K562 (cell line): ENCODE measurements at places on chromosomes 11 and 22.

DNA sequence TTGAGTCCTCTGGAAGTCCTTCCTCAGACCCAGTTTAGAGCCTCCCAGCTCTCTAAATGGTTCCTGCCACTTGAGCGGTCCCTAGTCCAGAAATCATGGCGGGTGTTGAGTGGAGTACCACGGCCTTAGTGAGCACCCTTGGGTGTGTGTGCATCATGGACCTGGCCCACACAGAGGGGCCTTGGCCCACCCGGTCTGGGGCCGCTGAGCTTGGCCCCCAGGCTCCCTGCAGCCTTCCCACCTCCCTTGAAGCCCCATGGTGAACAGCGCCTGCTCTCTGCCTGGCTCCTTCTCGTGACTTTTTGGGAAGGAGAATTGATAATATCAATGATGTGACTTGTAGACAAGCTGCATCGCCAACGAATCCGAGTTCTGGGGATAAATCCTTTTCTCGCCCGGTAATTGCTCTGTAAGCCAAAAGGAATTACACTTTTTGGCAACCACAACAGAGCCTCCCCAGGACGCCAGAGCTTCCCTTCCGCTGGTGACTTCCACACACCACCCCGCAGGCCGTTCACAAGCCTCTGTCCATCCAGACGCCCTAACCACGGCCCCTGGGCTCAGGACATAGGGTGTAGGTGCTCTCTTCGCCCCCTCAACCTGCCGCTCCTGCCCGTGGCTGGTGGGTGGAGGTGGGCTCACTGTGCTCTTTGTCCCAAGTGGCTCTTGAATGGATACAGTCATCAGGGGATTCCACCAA lies 93.8 kb downstream of the NECTIN1 start:
- no peak for DNase-seq

- DNase-seq, result no peak
These were observed 111.2 kb upstream of the CEP126 start for GRCh38 chr11:101803651-101804050.

DNA sequence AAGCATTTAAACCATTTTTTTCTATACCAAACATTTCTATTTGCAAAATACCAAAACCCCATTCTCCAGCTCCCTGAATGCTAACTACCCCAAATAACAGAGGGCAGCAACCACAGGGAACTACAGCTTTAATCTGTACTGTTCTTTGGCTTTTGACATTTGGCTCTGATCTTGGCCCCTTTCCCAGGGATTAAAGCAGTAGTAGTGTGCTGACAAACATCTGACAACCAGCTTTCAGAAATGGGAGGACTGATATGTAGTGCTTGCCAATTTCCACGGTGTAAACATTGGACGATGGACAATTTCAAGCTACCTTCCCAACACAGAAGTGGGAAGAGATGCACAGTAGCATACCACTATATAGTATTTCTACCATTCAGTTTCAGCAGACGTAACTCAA lies 88.4 kb upstream of the TEAD1 start:
- no peak for DNase-seq

DNA sequence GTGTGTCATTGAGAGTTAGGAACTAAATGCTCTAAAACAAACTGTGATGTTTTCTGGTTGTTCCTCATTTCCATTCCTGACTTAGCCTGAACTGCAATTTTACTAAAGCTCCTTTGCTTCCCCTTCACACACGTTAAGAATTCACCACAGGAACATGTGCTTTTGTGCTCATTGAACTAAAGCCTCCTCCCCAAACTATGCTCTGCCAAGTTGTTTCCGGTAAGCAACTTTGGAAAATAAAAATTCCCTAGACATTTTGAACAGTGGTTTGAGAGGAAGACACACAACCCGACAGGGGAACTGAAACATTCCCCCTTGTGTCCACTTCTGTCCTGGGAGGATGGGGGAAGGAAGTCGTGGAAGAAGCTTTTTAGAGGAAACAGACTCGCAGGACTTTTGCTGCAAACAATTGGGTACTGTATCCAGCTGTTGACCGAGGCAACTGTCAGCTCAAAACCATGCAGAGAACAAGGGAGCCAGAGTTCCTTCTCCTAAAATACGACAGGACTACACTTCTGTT lies 66.9 kb downstream of the GAB2 start:
- no peak for DNase-seq

DNA sequence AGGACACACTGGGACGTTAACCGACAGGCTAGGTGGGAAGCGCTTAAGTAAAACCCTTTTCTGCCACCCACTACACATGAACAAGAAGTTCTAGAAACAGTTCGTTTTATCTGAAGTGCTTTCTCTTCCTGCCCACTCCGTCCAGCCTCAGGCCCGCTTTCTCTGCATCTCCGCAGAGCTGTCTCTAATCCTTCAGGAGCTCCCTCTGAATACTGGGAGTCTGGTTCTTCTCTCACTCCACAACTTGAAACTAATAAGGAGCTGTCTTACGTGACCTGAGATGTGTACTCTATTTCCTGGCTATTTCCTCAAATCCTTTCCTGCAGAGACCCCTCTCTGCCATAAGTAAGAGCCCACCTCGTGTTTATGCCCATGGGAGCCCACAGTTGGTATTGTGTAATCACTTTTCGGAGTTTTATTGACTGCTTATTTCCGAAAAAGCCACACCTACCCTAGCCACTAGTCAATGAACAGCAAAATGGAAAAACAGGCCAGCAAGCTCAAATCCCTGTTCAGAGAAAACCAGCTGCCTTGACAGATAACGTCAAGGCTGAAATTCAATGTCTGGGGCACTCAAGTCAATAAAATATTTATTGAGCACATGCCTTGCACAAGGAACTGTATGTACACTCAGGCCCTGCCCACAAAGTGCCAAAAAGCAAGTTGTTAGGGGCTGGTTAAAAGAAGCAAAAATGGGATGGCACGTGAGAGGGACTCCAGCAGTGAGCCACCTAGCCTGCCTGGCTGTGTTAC lies 4.9 kb downstream of the PC start:
- DNase-seq, result no peak

- DNase-seq, result no peak
These were observed 5.8 kb downstream of the SCUBE1 start for GRCh38 chr22:43337385-43337784.

GRCh38 chr22:24076091-24076867 lies 65.2 kb downstream of the CABIN1 start:
- no peak for DNase-seq

GRCh38 chr11:64531906-64532312 lies 59.1 kb upstream of the SLC22A12 start:
- DNase-seq, result no peak

DNA sequence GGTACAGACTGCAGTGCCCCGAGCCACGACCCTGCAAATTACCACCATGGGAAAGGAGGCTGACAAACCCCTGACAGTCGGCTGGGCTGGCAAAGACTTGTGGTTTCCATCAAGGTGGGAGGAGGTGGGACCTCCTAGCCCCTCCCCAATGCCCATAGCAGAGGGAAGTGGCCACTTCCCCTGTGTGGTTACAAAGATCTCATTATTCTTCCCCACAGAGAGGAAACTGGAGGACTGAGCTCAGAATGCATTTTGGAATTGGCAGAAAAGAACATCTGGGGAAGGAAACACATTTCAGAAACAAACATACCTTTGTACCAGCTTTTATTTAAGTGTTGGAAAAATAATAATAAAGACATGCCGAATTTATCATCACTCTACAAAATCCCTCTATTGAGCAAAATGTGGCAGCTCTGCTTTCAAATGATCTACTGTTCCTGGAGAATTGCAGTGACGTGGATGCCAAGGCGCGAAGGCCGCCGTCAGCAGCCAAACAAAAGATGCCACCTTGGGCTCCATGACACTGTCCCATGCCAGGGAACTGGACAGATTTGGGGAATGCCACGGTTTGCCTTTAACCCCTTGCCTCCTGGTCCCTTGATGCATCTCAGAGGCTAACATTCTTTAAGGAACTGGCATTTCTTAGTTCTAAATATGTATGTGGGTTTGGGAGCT lies 169.6 kb downstream of the CRYBB2 start:
- DNase-seq, result no peak

DNA sequence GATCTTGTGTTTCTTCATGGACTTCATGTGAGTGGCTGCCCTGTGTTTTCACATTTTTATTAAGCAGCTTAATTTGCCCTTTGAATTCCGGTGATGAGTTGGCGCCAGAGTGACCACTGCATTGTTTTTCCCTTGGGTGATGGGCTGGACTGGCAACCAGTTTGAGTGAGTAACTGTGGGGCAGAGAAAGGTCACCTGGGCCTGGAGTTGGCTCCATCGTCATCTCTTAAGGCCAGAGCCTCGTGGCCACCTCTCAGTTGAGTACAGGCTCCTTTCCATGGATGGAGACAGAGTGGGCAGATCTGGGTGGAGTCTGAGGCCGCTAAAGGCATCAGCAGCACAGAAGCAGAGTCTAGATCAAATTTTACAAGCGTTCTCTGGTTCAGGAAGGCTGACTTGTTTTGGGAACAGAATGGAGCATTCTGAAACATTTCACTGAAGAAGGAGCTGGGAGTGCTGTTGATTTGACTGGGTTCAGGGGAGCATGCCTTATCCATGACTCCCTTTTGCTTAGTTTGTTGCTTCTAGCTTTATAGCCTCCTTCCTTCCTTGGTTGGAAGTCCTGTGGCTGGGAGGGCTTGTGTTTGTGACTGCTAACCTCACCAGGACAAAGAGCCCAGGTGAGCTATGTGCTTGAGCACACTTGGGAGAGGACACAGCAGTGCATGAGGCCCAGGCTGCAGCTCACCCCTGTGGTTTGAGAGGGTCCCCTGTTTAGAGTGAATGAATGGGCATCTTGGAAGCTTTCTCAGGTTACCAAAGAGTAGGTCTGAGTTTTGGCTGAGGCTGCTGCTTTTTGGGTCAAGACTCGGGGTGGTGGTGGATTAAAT lies 7.8 kb downstream of the BCR start:
- DNase-seq, result peak; percentile 66

DNA sequence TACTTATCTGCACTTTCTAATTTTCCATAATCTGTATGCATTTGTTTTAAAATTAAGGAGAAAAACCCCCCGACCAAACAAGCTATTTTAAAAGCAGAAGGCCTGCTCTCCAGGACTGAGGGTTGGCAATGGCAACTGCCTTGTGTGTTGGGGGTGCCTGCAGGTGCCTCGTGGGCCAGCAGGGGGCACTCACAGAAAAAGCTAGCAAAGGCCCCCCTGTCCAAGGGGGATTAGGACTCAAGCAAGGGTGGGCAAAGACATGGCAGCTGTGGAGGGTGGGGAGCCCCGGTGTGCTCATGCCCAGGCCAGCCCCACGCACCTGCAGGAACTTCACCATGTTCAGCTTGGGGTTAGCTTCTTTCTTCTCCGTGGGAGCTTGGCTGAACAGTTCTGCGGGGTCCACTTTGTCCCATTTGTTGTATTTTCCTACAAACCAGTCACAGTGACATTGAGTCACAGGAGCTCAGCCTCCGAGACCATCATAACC lies 10.3 kb downstream of the TOP3B start:
- DNase-seq, result peak; percentile 91

- peak; percentile 67 for DNase-seq
These were observed 109.7 kb upstream of the RRM1 start for GRCh38 chr11:3984896-3985295.

DNA sequence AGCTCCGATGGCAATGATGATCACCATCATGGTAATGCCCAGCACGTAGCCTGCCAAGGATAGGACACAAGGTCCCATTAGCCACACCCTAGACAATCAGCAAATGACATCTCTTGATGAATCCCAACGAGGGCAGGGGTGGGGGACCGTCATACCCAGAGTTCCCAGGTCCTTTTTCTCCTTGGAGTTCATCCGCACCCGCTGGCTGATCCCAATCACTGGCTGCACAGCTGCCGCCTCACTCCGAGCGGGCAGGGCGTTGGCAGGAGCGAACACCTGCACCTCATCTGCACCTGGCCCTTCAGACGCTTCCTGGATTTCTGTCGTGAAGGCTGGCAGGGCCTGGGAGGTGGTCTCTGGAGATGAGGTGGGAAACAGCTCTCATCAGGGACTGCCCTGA lies 2.9 kb downstream of the PIK3IP1 start:
- no peak for DNase-seq

- DNase-seq, result no peak
These were observed 711.2 kb downstream of the KCNA4 start for GRCh38 chr11:29305456-29306232.

- DNase-seq, result no peak
These were observed 80.0 kb upstream of the PPARA start for GRCh38 chr22:46070215-46070802.

- DNase-seq, result no peak
These were observed 12.3 kb downstream of the PKNOX2 start for GRCh38 chr11:125176866-125177265.

GRCh38 chr11:106491751-106492150 lies 414.3 kb downstream of the AASDHPPT start:
- DNase-seq, result no peak

- DNase-seq, result no peak
These were observed 72.6 kb downstream of the MYEOV start for GRCh38 chr11:69366591-69366990.

GRCh38 chr11:97888641-97889040 lies 1132.1 kb upstream of the CNTN5 start:
- no peak for DNase-seq

- DNase-seq, result no peak
These were observed 50.2 kb upstream of the RAPSN start for GRCh38 chr11:47499161-47499560.

DNA sequence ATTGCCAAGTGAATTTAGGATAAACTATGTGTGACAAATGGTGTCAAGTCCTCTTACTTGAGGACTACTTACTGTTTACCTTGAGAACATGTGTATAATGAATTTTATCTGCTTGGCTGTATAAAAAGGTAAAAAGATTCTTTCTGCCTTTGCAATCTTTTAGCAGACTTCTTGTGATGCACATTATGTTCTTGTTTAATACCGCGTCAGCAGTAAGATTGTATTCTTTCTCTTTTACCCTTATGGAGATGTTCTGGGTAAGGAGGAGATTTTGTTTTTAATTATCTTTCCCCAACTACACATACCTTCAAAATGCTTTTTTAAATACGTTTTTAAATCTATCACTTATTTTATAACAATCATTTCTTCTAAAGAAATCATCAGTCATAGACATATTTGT lies 1166.4 kb upstream of the CNTN5 start:
- no peak for DNase-seq

GRCh38 chr11:124823512-124824376 lies 23.5 kb upstream of the MSANTD2 start:
- no peak for DNase-seq

- DNase-seq, result no peak
These were observed 19.5 kb downstream of the TSKU start for GRCh38 chr11:76802621-76803020.

GRCh38 chr22:31339148-31339832 lies 6.9 kb downstream of the PATZ1 start:
- no peak for DNase-seq

DNA sequence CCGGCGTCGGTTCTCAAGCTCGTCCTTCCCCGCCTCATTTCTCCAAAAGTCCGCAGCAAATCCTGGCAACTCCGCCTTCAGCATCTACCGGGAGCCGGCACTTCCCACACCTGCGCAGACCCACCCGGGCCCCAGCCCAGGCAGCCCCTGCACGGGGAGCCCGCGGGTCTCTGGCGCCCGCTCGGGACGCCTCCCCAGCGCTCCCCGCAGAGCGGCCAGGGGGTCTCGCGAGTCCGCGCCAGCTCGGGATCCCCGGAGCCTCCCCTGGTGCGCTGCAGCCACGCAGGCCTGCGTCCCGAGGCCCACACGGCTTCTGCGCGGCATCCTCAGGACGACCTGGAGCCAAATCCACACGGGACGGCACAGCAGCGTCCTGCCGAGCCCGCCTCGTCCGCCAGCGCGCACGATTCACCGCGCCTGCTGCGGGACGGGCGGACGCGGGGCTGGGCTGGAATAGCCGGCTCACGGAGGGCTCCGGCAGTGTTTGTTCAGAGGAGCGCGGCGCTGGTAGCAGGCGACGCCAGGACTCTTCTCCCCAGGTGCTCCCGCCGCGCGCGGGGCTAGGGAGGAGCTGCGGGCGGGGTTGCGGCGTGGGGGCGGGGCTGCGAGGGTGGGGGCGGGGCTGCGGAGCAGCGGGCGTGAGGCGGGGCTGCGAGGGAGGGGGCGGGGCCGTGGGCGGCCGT lies 816 bp upstream of the PHRF1 start:
- DNase-seq, result peak; percentile 92
